ENCODE measurements at places on chromosomes 7 and 10. TPM values are rescaled to one million over a fixed set of nuclear protein-coding genes. Genes with fewer than 3 reads are reported as not detected.

DNA sequence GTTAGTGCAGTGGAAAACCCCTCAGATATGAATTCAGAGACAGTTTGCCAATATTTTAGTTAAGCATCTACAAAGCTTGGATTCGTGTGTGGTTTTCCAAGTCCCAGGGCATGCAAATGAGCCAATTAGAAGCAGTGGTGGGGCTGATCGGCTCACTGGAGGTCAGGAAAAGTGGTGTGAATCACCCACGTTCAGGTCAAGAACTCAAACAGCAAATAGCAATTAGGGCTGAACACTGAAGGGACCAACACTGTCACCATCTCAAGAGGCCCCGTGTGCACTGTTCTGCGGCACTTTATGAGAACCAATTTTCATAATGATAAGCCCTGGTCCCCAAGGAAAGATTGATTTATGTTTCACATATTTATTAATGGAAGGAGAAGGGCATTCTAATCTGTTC lies 68.9 kb downstream of the ADARB2 start:
- DNase-seq: no peak

DNA sequence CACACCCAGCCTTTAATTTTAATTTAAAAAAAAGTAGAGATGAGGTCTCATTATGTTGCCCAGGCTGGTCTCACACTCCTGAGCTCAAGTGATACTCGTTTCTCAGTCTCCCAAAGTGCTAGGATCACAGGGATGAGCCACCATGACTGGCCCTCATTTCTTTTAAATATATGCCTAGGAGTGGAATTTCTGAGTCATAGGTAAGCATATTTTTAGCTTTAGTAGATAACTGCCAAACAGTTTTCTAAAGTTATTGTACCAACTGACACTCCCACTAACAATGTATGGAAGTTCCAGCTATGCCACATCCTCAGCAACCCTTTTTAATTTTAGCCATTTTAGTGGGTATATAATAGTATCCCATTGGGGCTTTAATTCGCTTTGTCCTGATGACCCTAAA lies 13.8 kb upstream of the PPIF start:
- DNase-seq: no peak

GRCh38 chr10:47380341-47381102 lies 3.6 kb downstream of the ZNF488 start:
- no peak for DNase-seq

GRCh38 chr7:68441645-68442044 lies 1156.6 kb upstream of the AUTS2 start:
- DNase-seq: no peak

- DNase-seq: no peak
Measured at GRCh38 chr10:74892839-74893238, 66.4 kb downstream of the KAT6B start.

DNA sequence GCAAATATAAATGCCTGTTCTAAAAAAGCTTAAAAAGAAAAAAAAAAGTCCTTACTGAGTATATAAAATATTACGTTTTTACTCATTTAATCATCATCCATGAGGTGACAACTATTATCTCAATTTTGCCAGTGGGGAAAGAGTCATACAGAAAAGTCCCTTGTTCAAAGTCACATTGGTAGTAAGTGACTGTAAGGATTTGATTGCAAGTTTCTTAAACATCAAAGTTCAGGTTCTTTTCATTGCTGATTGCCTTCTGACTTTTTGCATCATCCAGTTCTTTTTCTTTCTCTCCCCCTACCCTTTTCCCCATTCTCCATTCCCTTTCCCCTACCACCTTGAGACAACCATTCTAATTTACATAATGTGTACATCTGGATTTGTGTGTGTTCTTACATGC lies 363.3 kb downstream of the NRG3 start:
- no peak for DNase-seq

- DNase-seq: no peak
Measured at GRCh38 chr7:138538997-138539644, 79.1 kb downstream of the TRIM24 start.

- no peak for DNase-seq
Measured at GRCh38 chr7:156842740-156843140, 50.2 kb downstream of the LMBR1 start.

- DNase-seq: no peak
Measured at GRCh38 chr10:43682956-43683355, 34.3 kb upstream of the ZNF32 start.

DNA sequence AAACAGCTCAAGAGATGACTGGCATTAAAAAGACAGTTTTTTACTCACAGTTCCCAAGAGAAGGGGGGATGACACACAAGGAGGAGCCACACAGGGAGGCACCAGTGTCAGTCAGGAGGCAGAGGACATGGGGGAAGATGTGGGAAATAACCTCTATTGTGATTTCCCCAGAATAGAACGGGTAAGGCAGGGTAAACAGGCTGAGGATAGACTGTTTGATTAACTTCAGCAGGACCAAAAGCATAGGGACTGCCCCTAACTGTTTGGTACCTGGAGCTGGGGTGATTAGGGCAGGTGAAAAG lies 60.7 kb downstream of the RAPGEF5 start:
- DNase-seq: no peak

DNA sequence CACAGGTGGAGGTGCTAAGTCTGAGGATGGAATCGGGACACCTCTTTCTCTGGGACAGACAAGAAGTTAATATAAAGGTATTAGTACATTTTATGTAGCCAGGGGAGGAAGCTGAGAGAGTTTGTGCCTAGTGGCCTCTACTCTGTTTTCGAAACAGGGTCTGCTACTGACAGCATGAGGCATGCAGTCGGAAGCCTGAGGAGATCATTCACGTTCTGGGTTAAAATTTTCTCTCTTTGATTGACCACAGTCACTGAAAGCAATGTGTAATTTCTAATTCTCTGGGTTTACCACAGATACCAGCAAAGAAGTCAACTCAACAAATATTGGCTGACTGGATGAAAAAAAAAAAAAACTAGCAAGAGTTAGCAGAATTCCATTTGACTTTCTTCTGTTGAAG lies 53.3 kb upstream of the KCTD7 start:
- DNase-seq: no peak

GRCh38 chr10:89120931-89121763 lies 86.0 kb downstream of the CH25H start:
- no peak for DNase-seq

DNA sequence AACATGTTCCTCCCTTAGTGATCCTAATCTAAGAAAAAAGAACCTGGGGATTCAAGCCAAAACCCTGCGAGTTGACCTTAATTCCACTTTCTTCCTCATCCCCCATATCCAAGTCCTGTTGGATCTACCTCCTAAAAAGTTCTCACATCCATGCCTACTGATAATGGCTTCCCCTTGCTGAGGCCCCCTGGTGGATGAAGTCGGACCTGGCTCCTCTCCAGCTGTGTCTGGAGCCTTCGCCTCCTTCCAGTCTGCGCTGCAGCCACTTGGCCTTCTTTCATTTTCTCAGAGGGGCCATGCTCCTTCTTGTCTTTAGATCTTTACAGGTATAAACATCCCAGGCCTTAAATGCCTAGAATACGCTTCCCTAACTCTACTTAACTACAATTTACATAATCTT lies 8.1 kb downstream of the PDE1C start:
- DNase-seq: peak; percentile 48

DNA sequence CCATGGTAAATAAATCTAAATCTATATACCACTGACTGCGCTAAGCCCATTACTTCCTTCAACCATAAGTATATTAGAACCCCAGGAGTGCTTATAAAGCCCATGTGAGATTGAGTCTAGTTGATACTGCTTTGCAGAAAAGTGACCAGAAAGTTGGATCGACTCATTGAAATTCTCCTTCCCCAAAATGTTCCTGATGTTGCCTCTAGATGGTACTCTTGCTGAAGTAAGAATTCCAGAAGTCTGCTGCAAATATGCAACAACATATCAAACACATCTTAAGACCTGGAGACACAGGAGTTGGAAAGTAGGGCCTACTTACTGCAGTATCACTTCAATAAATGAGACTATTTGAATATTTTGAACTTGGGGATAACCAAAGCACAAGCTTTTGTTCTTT lies 550.8 kb downstream of the IPMK start:
- DNase-seq: no peak

GRCh38 chr7:17183630-17184328 lies 114.7 kb upstream of the AHR start:
- no peak for DNase-seq

GRCh38 chr7:46741181-46741580 lies 820.1 kb upstream of the IGFBP3 start:
- no peak for DNase-seq

Gene CTAGE8
- 0.49 TPM for total RNA-seq

Gene ITGA8
- 0.12 TPM for total RNA-seq

Gene CALHM1
- not detected for total RNA-seq

DNA sequence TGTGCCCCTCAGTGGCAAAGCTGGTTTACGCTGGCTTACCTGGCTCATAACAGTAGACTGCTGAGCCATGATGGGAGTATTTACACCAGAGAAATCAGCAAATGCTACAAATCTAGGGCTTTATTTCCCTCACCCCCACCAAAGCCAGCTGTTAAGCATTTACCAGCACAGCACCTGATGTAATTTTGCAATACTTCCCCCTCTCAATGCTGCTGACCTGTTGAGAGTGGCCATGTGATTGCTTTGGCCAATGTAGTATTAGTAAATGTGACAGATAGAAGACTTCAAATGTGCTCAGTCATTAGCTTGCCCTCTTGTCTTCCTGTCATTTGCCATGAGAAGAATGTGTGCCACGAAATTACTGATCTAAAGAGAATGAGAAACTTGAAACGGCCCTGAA lies 46.6 kb downstream of the HERPUD2 start:
- no peak for DNase-seq

- DNase-seq: peak; percentile 57
Measured at GRCh38 chr7:82442492-82443035, 1.0 kb downstream of the CACNA2D1 start.

Gene TLX1
- not detected for total RNA-seq

DNA sequence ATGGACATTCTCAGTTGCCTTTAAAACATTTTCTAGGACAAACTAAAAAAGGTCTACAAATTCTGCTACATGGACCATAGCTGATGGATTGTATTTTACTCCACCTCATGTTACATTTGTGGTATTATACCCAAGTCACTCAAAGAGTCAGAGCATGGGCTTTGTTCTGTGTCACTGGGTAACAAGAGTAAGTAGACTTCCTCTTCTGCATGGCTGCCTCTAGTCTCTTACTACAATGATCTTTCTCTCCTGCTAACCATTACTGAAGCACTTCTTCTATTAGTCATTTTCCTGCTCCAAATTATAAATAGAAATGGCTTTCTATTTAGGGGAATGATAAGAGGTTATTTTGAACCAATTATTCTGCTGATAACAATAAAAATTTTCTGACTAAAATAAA lies 727.4 kb upstream of the NRP1 start:
- DNase-seq: no peak

GRCh38 chr7:47816647-47817046 lies 131.6 kb downstream of the PKD1L1 start:
- no peak for DNase-seq

GRCh38 chr7:140003913-140004382 lies 58.8 kb downstream of the PARP12 start:
- peak; percentile 58 for DNase-seq

DNA sequence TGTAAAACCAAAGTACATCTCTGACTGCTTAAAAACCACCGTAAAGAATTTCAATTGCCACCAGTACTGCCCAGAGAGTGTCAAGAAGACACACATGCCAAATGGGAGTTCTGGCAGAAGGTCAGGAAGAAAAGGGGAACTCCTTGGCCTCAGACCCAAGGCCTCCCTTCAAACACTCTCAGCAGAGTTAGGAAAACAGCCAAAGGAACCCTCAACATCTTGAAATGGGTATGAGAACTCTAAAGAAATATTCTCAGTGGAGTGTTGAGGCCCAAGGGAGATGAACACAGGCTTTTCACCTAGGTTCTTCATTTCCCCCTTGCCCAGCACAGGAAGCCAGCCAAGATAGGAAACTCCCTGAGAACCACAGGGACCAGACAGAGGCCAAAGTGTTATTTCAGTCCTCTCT lies 96.1 kb upstream of the ASAH2 start:
- DNase-seq: no peak

DNA sequence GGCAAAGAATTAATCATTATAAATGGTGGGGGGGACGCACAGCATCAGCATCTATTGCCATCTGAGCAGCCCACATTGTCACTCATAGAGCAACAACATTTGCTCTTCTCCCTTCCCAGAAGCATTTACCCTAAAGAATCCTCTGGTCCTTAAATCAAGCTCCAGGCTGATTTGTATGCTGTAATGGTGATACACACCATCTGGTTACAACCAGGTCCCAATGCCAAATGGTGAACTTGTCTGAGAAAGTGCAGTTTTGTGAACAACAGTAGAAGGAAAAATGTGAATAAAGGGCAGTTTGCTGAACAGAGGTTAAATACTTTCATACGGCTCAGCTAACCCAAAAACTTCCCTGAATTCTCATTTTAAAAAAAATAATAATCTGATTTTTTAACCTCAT lies 38.8 kb upstream of the TCF7L2 start:
- DNase-seq: no peak

GRCh38 chr10:102802920-102803534 lies 34.2 kb downstream of the CYP17A1 start:
- DNase-seq: peak; percentile 99

GRCh38 chr7:23570592-23571200 lies 26.5 kb upstream of the CCDC126 start:
- peak; percentile 77 for DNase-seq

Gene SNX10
- 1.2 TPM for total RNA-seq

Gene MYL10
- total RNA-seq: not detected

Gene ECHDC3
- 3.7 TPM for total RNA-seq

Gene LIPK
- not detected for total RNA-seq

DNA sequence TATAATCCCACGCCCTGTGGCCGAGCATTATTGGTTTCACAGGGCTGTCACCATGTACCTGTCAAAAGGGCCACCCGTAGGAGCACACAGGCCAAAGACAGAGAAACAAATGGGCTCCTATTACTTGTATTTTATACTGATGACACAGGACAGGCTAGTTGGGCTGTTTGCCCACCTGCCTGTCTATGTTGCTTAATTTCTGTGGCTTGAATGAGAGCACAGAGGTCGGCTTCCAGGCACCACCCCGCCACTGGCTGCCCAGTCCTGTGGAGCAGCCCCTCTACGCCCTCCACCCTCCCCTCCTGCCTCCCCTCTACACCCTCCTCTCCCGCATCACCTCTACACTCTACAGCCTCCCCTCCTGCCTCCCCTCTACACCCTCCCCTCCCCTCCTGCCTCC lies 652.9 kb downstream of the SDK1 start:
- DNase-seq: no peak

Gene SSMEM1
- total RNA-seq: not detected

Gene MUC12
- total RNA-seq: not detected

GRCh38 chr7:92489634-92490033 lies 11.9 kb upstream of the ERVW-1 start:
- peak; percentile 42 for DNase-seq

Gene NPS
- total RNA-seq: not detected

- no peak for DNase-seq
Measured at GRCh38 chr7:2587778-2588177, 29.0 kb downstream of the IQCE start.

All from endothelial cell of umbilical vein (primary cell).